ENCODE measurements at places on chromosomes 11 and 22.

GRCh38 chr11:3631331-3631730 lies 10.5 kb downstream of the ART5 start:
- no peaks in the 10 kb centered on the region for H3K27me3 ChIP-seq
- H3K4me1 ChIP-seq: peaks cover 10% of the 10 kb centered on the region
- no peak overlapping the region for H3K4me3 ChIP-seq
- no peak overlapping the region for H3K27ac ChIP-seq

DNA sequence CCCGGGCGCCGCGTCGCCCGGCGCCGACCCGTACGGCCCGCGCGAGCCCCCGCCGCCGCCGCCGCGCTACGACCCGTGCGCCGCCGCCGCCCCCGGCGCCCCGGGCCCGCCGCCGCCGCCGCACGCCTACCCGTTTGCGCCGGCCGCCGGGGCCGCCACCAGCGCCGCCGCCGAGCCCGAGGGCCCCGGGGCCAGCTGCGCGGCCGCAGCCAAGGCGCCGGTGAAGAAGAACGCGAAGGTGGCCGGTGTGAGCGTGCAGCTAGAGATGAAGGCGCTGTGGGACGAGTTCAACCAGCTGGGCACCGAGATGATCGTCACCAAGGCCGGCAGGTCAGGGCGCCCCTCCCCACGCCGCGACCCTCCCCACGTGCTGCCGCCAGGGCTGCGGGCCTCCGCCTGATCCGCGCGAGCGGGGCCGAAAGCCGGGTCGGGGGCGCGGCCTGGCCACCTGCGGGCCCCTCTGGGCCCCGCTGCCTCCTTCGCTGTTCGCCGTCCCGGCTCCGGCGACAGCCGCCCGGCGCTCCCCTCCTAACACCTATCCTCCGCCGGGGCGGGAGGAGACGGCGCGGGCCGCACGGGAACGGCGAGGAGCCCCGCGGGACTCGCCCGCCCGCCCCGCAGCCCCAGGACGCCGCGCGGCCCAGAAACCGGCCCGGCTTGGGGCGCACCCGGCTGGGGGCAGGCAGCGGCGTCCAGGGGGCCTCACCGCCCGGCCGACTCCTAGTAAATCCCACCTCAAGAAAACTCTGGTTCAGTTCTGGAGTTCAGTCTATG lies 560 bp downstream of the TBX1 start:
- no peak overlapping the region for H3K27ac ChIP-seq
- H3K4me3 ChIP-seq: no peak overlapping the region
- H3K27me3 ChIP-seq: peaks cover 82% of the 10 kb centered on the region
- 0 out of 2 replicates have a peak, but pooled peaks cover 3% of the 10 kb centered on the region for H3K4me1 ChIP-seq
- DNase-seq: no peak

- H3K4me1 ChIP-seq: peaks cover 8% of the 10 kb centered on the region
- no peak overlapping the region for H3K27ac ChIP-seq
- DNase-seq: no peak
- H3K27me3 ChIP-seq: no peaks in the 10 kb centered on the region
- H3K36me3 ChIP-seq: no peaks in the 10 kb centered on the region
- no peak overlapping the region for H3K4me3 ChIP-seq
Measured at GRCh38 chr11:78082146-78082545, 2.5 kb upstream of the NDUFC2 start.

- H3K27me3 ChIP-seq: no peaks in the 10 kb centered on the region
- H3K4me3 ChIP-seq: no peak overlapping the region
- H3K36me3 ChIP-seq: no peaks in the 10 kb centered on the region
Measured at GRCh38 chr11:125016413-125016812, 46.7 kb upstream of the SLC37A2 start.

DNA sequence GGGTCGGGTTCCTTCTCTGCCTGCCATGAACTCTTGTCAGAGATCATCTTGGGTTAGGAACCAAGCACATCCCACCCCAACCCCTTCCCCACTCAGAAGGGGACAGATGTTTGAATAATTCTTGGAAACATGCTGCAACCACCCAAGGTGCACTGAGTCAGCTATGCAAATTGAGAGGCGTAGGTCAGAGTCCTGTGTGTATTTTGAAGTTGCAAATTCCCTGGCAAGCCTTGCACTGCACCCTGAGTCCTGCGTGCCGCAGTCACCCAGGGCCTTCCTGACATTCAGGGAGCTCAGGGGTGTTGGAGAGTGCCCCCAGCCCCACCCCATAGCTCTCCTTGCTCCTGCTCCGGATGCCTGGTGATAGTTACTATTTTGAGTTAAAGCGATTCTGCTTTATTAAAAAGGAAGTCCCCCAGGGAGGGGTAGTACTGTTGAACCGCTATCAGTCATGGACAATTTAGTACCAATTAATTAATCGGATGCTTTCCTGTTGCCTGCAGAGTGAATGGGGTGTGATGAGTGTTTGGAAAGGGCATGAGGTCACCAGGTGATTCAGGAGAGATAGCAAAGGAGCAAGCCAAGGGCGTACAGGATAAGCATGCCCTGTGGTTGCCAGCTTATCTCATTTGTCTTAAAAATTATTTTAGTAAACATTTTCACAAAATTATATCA lies 123.7 kb downstream of the GRIK4 start:
- no peaks in the 10 kb centered on the region for H3K36me3 ChIP-seq
- H3K27ac ChIP-seq: no peak overlapping the region
- no peaks in the 10 kb centered on the region for H3K27me3 ChIP-seq
- no peaks in the 10 kb centered on the region for H3K4me1 ChIP-seq

GRCh38 chr11:75262961-75263852 lies 22.6 kb downstream of the TPBGL start:
- H3K27me3 ChIP-seq: peaks cover 3% of the 10 kb centered on the region
- no peak for DNase-seq
- H3K27ac ChIP-seq: no peak overlapping the region
- H3K4me1 ChIP-seq: peaks cover 8% of the 10 kb centered on the region
- H3K4me3 ChIP-seq: no peak overlapping the region

GRCh38 chr22:44132724-44133123 lies 48.0 kb upstream of the PARVG start:
- H3K36me3 ChIP-seq: no peaks in the 10 kb centered on the region
- no peaks in the 10 kb centered on the region for H3K4me1 ChIP-seq
- no peak for DNase-seq
- no peaks in the 10 kb centered on the region for H3K27me3 ChIP-seq

DNA sequence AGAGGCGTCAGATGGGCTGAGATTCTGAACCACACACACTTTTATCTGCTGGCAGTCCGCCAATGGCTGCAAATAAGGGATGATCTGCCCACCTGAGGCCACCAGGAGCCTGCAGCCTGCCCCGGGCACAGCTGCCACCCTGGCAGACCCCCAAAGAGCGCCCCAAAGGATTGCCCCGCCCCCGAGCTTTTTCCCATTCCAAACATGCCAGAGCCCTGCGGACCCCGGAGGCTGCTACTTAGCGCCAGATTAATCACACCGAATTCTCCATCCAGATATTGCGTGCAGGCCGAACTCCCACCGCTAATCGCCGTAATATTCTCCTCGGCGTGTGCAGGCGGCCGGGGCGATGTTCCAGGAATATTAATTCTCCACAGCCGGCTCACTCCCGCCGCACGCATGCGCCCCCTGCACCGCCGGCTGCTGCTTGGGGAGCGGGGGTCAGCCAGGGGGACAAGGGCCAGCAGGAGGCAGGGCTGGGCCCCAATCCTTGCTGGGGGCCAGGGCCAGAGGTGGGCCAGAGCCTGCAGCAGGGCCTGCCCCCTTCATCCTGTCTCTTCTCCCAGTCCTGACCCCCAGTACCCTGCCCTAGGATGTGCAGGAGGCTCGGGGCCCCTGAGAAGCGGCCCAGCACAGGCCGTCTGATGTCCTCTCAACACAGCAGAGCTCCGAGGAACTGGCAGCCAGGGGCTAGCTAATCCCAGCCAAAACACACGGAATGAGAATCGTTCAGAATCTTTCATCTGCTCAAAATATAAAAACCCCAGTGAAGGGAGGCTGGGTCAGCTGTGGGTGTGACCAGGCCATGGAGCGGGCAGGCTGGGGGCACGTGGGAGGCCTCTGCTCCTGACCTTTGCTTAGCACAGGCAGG lies 19.5 kb upstream of the TCF20 start:
- no peak for DNase-seq
- H3K36me3 ChIP-seq: no peaks in the 10 kb centered on the region
- H3K27me3 ChIP-seq: no peaks in the 10 kb centered on the region
- H3K4me1 ChIP-seq: peaks cover 24% of the 10 kb centered on the region

- no peaks in the 10 kb centered on the region for H3K4me1 ChIP-seq
- no peak for DNase-seq
- H3K27me3 ChIP-seq: no peaks in the 10 kb centered on the region
- no peak overlapping the region for H3K27ac ChIP-seq
Measured at GRCh38 chr11:128802358-128802981, 64.6 kb downstream of the KCNJ1 start.

- H3K27ac ChIP-seq: no peak overlapping the region
- peaks cover 28% of the 10 kb centered on the region for H3K4me1 ChIP-seq
- no peak overlapping the region for H3K4me3 ChIP-seq
- no peak for DNase-seq
Measured at GRCh38 chr22:31235081-31235480, 23.0 kb downstream of the LIMK2 start.

GRCh38 chr11:65382804-65383368 lies 440 bp upstream of the SLC25A45 start:
- no peaks in the 10 kb centered on the region for H3K27me3 ChIP-seq
- no peak for DNase-seq
- no peaks in the 10 kb centered on the region for H3K36me3 ChIP-seq
- H3K4me3 ChIP-seq: peak overlapping the region; percentile 59

GRCh38 chr11:60265373-60266214 lies 14.9 kb upstream of the MS4A4A start:
- no peaks in the 10 kb centered on the region for H3K27me3 ChIP-seq
- H3K36me3 ChIP-seq: no peaks in the 10 kb centered on the region
- H3K27ac ChIP-seq: no peak overlapping the region
- H3K4me1 ChIP-seq: no peaks in the 10 kb centered on the region
- DNase-seq: peak; percentile 38

- H3K4me3 ChIP-seq: no peak overlapping the region
- no peaks in the 10 kb centered on the region for H3K27me3 ChIP-seq
- H3K36me3 ChIP-seq: no peaks in the 10 kb centered on the region
Measured at GRCh38 chr11:123110397-123110796, 48.5 kb upstream of the HSPA8 start.

GRCh38 chr11:65551572-65552387 lies 6.4 kb downstream of the LTBP3 start:
- no peak overlapping the region for H3K4me3 ChIP-seq
- H3K4me1 ChIP-seq: peaks cover 28% of the 10 kb centered on the region
- H3K27me3 ChIP-seq: no peaks in the 10 kb centered on the region
- DNase-seq: peak; percentile 91
- peak overlapping the region; percentile 65 for H3K27ac ChIP-seq
- H3K36me3 ChIP-seq: no peaks in the 10 kb centered on the region

GRCh38 chr11:36743039-36743438 lies 145.0 kb upstream of the RAG2 start:
- H3K4me3 ChIP-seq: no peak overlapping the region
- no peak for DNase-seq
- no peaks in the 10 kb centered on the region for H3K27me3 ChIP-seq
- H3K36me3 ChIP-seq: no peaks in the 10 kb centered on the region
- no peaks in the 10 kb centered on the region for H3K4me1 ChIP-seq
- no peak overlapping the region for H3K27ac ChIP-seq

- H3K27ac ChIP-seq: no peak overlapping the region
- no peaks in the 10 kb centered on the region for H3K4me1 ChIP-seq
- H3K36me3 ChIP-seq: no peaks in the 10 kb centered on the region
- no peak for DNase-seq
Measured at GRCh38 chr11:111726301-111726713, 39.9 kb downstream of the PPP2R1B start.

- peaks cover 7% of the 10 kb centered on the region for H3K27me3 ChIP-seq
- no peaks in the 10 kb centered on the region for H3K36me3 ChIP-seq
- no peak overlapping the region for H3K27ac ChIP-seq
Measured at GRCh38 chr11:69654660-69655478, 13.9 kb downstream of the CCND1 start.

DNA sequence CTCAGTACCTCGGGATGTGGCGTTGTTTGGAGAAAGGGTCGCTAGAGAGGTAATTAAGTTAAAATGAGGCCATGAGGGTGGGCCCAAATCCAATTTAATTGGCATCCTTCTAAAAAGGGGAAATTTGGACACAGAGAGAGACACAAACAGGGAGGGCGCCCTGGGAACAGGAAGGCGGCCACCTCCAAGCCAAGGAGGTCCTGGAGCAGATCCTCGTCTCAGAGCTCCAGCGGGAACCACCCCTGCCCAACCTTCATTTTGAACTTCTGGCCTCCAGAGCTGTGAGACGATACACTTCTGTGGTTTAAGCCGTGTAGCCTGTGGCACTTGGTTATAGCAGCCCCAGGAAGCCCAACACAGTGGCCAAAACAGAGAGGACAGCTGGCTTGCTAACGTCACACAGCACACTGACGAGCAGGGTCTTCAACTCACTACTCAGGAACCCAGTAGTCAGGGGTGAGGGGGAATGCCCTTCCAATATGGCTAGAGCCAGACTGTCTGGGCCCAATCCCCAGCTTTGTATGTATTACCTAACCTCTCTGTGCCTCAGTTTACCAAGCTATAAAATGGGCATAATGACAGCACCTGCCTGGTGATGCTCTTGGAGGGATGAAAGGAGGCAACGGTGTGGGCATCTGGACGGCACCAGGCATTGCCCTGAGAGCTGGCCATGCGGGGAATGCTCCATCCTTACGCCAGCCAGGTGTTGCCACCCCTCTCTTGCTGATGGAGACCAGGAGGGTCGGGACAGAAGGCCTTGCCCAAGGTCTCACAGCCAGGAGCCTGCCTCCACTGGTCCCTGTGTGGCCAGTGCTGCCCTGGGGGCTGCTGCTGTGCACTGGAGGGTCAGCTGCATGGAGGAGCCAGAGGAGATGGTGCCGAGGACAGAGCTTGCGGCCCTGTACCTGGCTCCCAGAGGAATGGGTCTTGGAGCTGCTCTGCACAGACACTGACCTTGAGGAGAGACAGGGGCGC lies 53.3 kb upstream of the LINC01488 start:
- no peaks in the 10 kb centered on the region for H3K4me1 ChIP-seq
- H3K36me3 ChIP-seq: no peaks in the 10 kb centered on the region
- no peak for DNase-seq
- peaks cover 71% of the 10 kb centered on the region for H3K27me3 ChIP-seq

DNA sequence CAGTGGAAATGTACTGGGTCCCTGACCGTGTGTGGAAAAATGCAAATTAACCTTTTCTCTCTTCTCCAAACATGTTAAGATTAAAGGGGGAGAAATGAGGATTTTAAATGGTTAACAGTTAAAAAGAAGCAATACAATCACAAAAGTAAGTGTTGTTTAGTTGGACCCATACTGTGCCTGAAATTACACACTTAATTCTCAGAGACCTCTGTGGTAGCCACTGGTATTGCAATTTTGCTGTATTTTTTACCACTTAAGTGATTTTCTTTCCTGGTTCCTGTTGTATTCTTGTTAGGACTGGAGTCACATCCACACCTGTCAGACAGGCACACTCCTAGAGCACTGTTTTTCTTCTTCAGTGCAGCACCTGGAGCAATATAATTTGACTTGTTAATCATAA lies 179.6 kb upstream of the PDGFD start:
- H3K36me3 ChIP-seq: no peaks in the 10 kb centered on the region
- H3K4me1 ChIP-seq: no peaks in the 10 kb centered on the region
- no peak for DNase-seq
- no peak overlapping the region for H3K27ac ChIP-seq
- no peak overlapping the region for H3K4me3 ChIP-seq
- no peaks in the 10 kb centered on the region for H3K27me3 ChIP-seq

All from MM.1S (cell line).